ENCODE measurements at places on chromosomes 12 and 14.
A peak's percentile ranks its signal among the peaks of the same experiment; 100 is the strongest.

- no peak for DNase-seq
- H3K36me3 ChIP-seq: no peaks in the 10 kb centered on the region
- H3K27ac ChIP-seq: no peak overlapping the region
- H3K4me3 ChIP-seq: no peak overlapping the region
Observed at GRCh38 chr12:131087302-131087818, 133.7 kb downstream of the ADGRD1 start.

DNA sequence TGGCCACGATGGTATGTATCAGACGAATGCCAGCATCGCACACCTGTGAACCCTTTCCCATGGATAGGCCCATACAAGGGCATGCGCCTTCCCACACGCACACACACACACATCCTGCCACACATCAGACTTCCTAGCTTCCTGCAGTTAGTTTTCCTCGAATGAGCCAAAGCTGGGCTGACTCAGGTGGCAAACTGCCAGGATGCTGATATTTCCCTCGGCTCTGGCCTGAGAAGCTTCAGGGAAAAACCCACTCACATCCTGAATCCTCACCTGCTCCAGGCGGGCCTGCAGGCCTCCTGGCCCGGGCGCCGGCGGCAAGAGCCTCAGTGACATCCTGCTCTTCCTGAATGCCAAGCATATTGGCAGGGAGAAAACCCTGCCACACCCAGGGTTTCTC is 22.4 kb downstream of the CALM1 start:
- no peaks in the 10 kb centered on the region for H3K4me1 ChIP-seq
- H3K4me3 ChIP-seq: no peak overlapping the region
- peaks cover 5% of the 10 kb centered on the region for H3K27me3 ChIP-seq
- DNase-seq: no peak
- no peaks in the 10 kb centered on the region for H3K36me3 ChIP-seq

GRCh38 chr14:22915886-22916521 is 2.9 kb downstream of the RBM23 start:
- no peak for DNase-seq
- H3K36me3 ChIP-seq: peaks cover 45% of the 10 kb centered on the region
- no peak overlapping the region for H3K27ac ChIP-seq
- H3K27me3 ChIP-seq: peaks cover 4% of the 10 kb centered on the region
- H3K4me3 ChIP-seq: no peak overlapping the region

DNA sequence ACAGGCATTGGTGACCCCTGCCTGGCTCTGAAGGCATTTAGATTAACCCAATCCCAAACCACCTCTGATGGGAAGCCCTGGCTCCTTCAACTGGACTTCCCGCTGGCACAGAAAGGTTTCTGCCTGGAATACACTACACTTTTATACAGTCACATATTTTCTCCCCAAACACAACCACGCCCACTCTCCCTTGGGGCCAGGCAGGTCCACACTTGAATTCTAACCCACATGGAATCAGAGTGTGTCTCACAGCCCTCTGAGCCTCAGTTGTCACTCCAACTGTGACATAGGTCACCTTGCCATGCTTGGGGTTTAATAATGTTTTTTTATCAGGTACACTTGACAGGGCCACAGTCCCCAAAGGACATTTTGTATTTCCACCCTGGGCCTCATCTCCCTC is 368.6 kb downstream of the BCL11B start:
- no peaks in the 10 kb centered on the region for H3K27me3 ChIP-seq
- H3K4me3 ChIP-seq: no peak overlapping the region
- H3K4me1 ChIP-seq: no peaks in the 10 kb centered on the region
- no peak for DNase-seq
- no peak overlapping the region for H3K27ac ChIP-seq

- no peak overlapping the region for H3K4me3 ChIP-seq
- DNase-seq: no peak
- no peak overlapping the region for H3K27ac ChIP-seq
- peaks cover 24% of the 10 kb centered on the region for H3K4me1 ChIP-seq
- peaks cover 23% of the 10 kb centered on the region for H3K27me3 ChIP-seq
Observed at GRCh38 chr14:34223373-34224148, 238.5 kb downstream of the SPTSSA start.

DNA sequence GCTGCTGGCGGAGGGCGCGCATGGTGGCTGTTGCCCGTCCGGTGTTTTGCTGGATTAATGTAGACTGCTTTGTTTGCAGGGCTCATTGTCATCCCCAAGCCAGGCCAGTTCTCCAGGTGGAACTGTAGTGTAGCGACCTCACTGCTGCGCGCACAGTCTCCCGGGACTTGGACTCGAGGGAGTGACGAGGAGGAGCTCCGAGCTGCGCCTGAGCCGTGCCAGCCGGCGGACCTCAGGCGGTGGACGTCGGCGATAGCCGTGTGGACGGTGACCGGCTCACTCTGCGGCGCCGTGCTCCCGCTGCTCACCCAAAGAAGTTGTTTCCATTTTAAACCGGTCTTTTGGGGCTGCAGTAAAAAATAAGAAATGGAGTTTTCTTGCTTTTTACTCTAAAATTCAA is 82.2 kb downstream of the MOK start:
- peaks cover 5% of the 10 kb centered on the region for H3K36me3 ChIP-seq
- H3K27me3 ChIP-seq: no peaks in the 10 kb centered on the region
- no peak overlapping the region for H3K4me3 ChIP-seq
- H3K4me1 ChIP-seq: no peaks in the 10 kb centered on the region
- no peak overlapping the region for H3K27ac ChIP-seq

DNA sequence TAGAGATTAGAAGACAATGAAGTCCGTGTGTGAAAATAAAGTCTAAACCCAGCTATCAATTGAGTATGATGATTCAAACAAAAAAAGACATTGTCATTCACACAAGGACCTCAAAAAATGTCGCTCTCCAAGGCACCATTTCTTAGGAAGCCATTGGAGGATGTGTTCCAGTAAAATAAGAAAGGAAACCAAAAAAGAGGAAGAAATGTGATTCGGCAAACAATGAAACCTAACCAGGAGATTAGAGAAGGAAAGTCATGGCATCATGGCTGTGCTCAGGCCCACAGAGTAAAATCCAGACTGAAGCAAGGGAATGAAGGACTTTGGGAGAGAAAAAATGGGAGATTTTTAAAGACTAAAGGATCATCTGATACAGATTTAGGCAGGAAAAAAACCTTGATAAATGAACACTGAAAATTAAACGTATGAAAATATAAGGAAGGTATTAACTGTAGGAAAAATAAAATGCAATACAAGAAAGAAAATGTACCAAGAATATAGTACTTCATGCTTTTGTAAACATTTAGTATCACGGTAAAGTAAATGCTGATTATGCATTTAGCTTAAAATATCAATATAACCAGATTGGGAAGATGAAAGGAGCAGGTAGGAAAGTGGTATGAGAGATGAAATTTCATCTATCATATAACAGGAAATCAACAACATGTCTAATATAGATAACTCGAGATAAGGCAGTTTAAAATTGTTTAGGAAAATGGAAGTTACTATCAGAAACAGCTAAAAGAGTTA is 38.2 kb upstream of the MTHFD1 start:
- H3K27me3 ChIP-seq: no peaks in the 10 kb centered on the region
- H3K4me3 ChIP-seq: no peak overlapping the region
- no peak overlapping the region for H3K27ac ChIP-seq
- no peak for DNase-seq
- H3K4me1 ChIP-seq: no peaks in the 10 kb centered on the region

DNA sequence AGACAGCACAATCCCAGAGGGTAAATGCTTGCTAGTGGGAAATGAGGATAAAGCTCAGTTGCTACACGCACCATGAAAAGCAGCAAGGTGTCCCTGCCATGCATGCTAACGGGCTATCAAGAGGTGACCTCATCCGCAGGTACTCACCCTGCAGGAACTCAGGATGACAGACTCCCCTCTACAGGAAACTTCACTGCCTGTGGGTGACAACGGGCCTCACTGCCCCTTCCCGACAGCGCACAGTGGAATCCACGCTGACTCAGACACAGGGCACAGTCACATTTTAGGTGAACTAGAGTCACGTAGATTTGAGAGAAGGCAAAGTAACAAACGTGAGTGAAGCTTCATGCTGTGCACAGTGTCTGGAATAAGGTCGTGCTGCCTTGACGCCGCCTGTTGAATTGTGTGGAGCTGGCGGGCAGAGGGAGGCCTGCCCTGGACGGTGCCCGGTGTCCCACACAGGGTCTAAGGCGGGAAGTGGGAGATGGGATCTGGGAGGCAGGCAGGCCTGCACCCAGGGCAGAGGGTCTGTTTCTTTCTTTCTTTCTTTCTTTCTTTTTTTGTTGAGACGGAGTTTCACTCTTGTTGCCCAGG is 331.8 kb downstream of the TMEM132D start:
- no peaks in the 10 kb centered on the region for H3K27me3 ChIP-seq
- H3K27ac ChIP-seq: no peak overlapping the region
- H3K4me1 ChIP-seq: no peaks in the 10 kb centered on the region
- H3K4me3 ChIP-seq: no peak overlapping the region

- DNase-seq: no peak
- no peak overlapping the region for H3K4me3 ChIP-seq
- H3K36me3 ChIP-seq: peaks cover 9% of the 10 kb centered on the region
- H3K4me1 ChIP-seq: peaks cover 28% of the 10 kb centered on the region
- H3K27ac ChIP-seq: no peak overlapping the region
- no peaks in the 10 kb centered on the region for H3K27me3 ChIP-seq
Observed at GRCh38 chr14:64997108-64997794, 10.6 kb downstream of the FNTB start.

DNA sequence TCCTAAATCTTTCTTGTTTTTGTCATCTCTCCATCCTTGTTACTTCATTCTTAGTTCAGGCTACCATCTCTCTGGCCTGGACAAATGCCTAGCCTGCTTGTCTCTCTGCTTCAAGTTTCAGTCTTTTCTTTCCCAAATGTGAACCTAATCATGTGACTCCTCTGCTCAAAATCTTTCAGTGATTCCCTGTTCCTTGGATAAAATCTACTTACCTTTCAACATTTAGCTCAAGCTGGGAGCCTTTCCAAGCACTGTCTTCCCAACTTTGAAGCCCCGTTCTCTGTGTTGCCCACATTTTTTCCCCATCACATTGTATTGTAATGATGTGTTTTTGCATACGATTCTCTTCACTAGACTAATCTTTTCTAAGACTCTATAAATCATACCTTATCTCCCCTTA is 24.7 kb downstream of the SLC7A8 start:
- peaks cover 4% of the 10 kb centered on the region for H3K27me3 ChIP-seq
- H3K27ac ChIP-seq: no peak overlapping the region
- H3K36me3 ChIP-seq: no peaks in the 10 kb centered on the region
- no peak overlapping the region for H3K4me3 ChIP-seq
- H3K4me1 ChIP-seq: peaks cover 14% of the 10 kb centered on the region

DNA sequence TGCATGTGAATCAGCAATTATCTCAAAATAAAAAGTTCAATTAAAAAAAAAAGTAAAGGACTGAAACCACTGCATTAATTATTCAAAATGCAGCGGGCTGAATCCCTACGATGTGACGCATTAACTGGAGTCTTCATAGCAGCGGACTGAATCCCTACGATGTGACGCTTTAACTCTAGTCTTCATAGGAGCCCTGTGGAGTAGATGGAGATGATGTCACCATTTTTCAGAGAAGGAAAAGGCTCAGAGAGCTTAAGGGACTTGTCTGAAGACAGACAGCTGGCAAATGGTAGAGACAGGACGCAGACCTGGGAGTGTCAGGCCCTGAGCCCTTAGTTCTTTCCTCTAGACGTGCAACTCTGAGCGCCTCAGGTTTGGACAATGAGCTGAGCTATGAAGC is 168.0 kb upstream of the MYL2 start:
- H3K36me3 ChIP-seq: no peaks in the 10 kb centered on the region
- peaks cover 4% of the 10 kb centered on the region for H3K4me1 ChIP-seq
- no peak overlapping the region for H3K27ac ChIP-seq
- peaks cover 5% of the 10 kb centered on the region for H3K27me3 ChIP-seq
- no peak for DNase-seq
- no peak overlapping the region for H3K4me3 ChIP-seq

- DNase-seq: no peak
- no peaks in the 10 kb centered on the region for H3K27me3 ChIP-seq
- H3K36me3 ChIP-seq: no peaks in the 10 kb centered on the region
- no peak overlapping the region for H3K4me3 ChIP-seq
Observed at GRCh38 chr14:103805708-103806107, 41.7 kb downstream of the PPP1R13B start.

- no peak for DNase-seq
- peak overlapping the region; percentile 99 for H3K27ac ChIP-seq
- peak overlapping the region; percentile 96 for H3K4me3 ChIP-seq
- H3K4me1 ChIP-seq: peaks cover 92% of the 10 kb centered on the region
Observed at GRCh38 chr14:99257122-99257672, 14.8 kb downstream of the BCL11B start.

DNA sequence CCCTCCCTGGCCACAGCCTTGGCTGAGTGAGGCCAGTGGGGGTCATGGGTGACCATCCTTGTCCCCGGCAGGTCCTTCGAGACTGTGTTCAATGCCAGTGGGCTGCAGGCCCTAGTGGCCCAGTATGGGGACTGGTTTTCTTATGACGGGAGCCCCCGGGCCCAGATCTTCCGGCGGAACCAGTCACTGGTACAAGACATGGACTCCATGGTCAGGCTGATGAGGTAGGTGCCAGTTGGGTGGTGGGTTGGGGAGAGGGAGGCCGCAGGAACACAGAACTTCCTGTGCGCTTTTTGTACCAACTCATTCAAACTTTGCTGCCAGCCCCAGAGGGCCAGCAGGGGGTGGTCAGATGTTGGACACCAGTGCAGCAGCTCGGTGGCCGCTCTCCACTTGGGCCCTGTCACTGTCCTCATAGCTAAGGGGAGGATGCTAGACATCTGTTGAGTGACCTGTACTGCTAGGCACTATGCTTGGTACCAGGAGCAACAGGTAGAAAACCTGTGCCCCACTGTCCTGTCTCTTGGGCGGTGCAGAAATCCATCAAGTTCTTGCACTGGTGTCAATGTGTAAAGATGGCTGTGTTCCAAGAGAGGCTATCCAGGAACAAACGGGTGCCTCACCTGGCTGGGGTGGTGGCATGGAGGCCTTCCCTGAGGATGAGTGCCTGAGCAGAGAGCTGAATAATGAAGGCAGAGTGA is 16.7 kb downstream of the SDS start:
- no peak overlapping the region for H3K4me3 ChIP-seq
- no peak overlapping the region for H3K27ac ChIP-seq
- no peak for DNase-seq
- no peaks in the 10 kb centered on the region for H3K4me1 ChIP-seq
- H3K27me3 ChIP-seq: no peaks in the 10 kb centered on the region
- peaks cover 5% of the 10 kb centered on the region for H3K36me3 ChIP-seq

DNA sequence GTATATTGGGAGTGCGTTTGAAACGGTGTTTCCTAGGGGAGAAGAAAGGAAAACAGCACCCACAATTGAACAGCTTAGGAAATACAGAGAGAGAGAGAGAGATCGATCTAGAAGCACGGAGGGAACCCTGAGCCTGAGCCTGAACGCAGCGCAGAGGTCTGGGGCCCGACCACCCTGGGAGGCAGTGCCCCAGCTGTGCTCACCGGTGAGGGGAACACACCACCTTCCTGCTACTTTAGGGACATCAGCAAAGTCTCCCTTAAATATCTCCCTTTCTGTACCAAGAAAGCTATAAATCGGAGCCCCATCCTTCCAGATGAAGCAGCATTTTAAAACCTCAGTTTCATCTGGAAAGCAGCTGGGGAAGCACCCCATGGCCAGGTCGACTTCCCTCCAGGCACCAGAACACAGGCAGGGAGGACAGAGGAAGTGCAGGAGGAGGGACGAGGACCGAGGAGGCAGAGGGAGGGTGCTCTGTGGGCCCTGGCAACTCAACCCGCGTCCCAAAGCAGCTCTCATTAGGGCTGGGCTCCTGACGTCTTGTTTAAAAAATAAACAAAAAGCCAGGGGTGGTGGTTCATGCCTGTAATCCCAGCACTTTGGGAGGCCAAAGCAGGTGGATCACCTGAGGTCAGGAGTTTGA is 12.2 kb downstream of the RIMBP2 start:
- DNase-seq: no peak
- H3K27ac ChIP-seq: no peak overlapping the region
- no peaks in the 10 kb centered on the region for H3K36me3 ChIP-seq
- no peaks in the 10 kb centered on the region for H3K27me3 ChIP-seq
- no peak overlapping the region for H3K4me3 ChIP-seq
- no peaks in the 10 kb centered on the region for H3K4me1 ChIP-seq

Data from T-helper 2 cell treated with Interferon-gamma antibody and Interleukin-4, amounts not matched to agents 5 μg/mL and 100 μg/mL, for 36 hours (primary cell).